ENCODE measurements at places on chromosomes 1 and 21. TPM values are rescaled to one million over a fixed set of nuclear protein-coding genes. Genes with fewer than 3 reads are reported as not detected.

UBE4B gene
- total RNA-seq: 35.9 TPM

C4BPA gene
- not detected for total RNA-seq

DNA sequence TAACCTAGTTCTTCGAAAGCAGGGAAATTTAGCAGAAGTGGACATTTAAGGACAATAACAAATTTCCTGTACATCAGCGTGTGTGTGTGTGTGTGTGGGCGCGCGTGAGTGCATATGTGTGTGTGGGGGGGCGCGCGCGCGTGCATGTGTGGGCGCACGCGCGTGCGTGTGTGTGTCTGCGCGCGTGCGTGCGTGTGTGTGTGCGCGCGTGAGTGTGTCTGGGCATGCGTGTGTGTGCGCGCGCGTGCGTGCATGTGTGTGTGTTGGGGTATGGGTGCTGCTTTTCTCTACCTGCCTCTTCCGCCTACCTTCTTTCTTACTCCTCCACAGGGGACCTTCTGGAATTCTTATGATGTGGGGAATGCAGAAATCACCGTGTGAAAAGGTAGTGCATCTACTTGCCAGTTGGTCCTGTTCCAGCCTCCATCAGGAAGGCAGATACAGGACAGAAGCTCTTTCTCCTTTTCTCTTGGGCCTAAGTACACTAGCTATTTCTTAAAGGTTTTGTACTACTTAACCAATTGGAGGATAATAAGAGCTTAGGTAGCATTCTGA is 165.4 kb upstream of the KCNK2 start:
- DNase-seq: no peak

DNA sequence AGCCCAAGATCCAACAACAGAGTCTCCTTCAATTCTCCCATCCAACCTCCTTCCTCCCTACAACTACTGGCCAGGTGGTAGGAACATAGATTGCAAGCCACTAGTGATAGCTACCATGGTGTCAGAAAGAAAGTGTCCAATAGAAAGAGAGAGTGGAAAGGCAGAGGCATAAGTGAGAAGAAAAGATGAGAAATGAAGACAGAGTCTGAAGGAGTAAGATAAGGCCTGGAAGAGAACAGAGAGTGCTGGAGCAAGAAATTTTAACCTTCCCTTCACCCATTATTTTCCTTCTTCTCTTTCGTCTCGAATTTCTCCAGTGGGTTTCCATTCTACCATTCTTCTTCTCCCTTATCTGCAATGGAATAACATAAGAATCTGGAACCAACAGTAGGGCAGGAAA is 57.9 kb downstream of the CDC42BPA start:
- no peak for DNase-seq

GRCh38 chr1:37999430-38000232 is 5.7 kb downstream of the FHL3 start:
- no peak for DNase-seq

All from activated naive CD8-positive, alpha-beta T cell treated with anti-CD3 and anti-CD28 coated beads for 36 hours (primary cell).